ENCODE measurements at places on chromosomes 5 and 9.

GRCh38 chr9:84343111-84343521, 2.6 kb upstream of the SLC28A3 start:
- peak; percentile 86 for DNase-seq

DNA sequence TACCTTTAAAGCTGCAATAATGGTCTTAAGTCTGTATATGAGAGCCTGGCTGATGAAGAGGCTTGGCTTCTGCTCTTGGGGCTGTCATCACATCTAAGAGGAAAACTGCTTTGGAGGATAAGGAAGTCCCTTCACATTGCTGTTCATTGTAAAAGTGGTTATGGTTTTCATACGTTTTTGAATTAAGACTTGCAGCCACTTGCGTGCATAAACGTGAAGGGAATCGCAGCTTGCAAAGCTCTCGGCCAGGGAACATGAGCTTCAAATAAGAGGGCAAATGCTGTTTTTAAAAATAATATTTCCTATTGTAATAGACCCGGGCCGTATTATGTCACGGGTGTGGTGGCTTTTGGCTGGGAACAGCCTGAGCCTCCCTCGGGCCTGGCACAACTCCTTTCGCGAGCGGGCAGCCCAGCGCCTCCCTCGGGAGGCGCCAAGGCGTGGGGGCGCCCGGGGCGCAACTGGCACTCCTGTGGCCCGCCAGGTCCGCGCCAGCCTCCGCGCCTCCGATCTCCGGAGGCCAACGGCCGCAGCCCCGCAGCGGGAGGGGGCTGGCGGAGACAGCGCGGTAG, 538 bp upstream of the ARHGEF28 start:
- no peak for DNase-seq

- no peak for DNase-seq
These were observed 92.0 kb downstream of the PHF2 start for GRCh38 chr9:93668261-93668871.

DNA sequence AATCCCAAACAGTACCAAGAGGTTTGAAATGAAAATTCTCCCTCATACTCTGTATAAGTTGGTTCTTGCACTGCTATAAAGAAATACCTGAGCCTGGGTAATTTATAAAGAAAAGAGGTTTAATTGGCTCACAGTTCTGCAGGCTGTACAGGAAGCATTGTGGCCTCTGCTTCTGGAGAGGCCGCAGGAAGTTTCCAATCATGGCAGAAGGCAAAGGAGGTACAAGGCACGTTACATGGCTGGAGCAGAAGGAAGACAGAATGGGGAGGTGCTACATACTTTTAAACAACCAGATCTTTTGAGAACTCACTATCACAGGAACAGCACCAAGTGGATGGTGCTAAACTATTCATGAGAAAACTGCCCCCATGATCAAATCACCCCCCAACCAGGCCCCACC, 25.6 kb upstream of the ERBIN start:
- DNase-seq, result no peak

DNA sequence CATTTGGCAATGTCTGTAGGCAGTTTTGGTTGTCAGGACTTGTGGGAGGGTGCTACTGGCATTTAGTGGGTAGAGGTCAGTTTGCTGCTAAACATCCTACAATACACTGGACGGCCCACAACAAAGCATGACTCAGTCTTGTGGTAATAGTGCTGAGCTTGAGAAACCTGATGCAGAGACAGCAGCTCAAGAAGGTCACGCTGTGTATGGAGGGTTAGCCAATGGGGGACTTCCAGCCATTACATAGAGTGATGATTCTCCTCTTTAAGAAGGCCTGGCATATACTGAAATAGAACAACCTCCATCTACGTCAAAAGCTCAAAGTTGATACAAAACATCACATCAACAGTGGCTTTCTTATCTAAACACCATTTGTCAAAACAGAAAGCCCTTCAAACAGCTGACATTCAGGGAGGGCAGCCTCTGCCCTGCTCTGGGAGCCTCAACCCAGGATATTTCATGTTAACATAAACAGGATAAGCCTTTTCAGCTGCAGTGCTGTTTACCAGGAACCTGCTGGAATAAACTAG, 143.0 kb downstream of the GPBP1 start:
- DNase-seq, result peak; percentile 86

- DNase-seq, result no peak
These were observed 79.3 kb downstream of the FOXD1 start for GRCh38 chr5:73369278-73369677.

GRCh38 chr9:114452219-114453165, 52.8 kb downstream of the WHRN start:
- DNase-seq, result no peak

Data from EL (cell line).